ENCODE measurements at places on chromosomes 3 and 15.
A peak's percentile ranks its signal among the peaks of the same experiment; 100 is the strongest.

DNA sequence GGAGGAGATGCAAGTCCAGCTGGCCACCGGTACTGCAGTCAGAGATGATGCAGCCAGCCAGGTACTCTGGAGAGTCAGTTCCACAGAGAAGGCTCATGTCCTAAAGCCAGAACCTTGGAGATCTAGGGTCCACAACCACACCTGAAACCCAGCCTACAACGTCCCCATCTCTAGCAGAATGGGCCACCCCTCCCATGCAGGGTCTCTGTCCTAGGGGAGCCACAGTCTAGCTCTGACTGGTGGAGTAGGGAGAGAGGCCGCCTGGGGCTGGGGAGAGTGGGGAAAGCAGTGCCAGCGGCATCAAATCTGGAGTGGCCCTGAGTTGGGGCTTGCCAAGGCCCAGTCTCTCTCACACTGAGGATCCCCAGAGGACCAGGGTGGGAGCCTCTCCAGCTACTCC lies 43.5 kb downstream of the PTH1R start:
- H3K36me3 ChIP-seq = peaks cover 48% of the 10 kb centered on the region
- H3K4me1 ChIP-seq = peaks cover 5% of the 10 kb centered on the region
- no peaks in the 10 kb centered on the region for H3K27me3 ChIP-seq
- H3K27ac ChIP-seq = no peak overlapping the region

DNA sequence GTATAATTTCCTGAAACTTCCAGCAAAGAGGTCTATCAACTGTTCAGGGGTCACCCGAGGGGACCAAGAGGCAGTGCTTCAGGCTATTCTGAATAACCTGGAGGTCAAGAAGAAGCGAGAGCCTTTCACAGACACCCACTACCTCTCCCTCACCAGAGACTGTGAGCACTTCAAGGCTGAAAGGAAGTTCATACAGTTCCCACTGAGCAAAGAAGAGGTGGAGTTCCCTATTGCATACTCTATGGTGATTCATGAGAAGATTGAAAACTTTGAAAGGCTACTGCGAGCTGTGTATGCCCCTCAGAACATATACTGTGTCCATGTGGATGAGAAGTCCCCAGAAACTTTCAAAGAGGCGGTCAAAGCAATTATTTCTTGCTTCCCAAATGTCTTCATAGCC lies 6.8 kb downstream of the GCNT3 start:
- no peaks in the 10 kb centered on the region for H3K4me1 ChIP-seq
- DNase-seq = no peak

GRCh38 chr3:120022729-120023128 lies 71.5 kb downstream of the GSK3B start:
- DNase-seq = no peak
- no peaks in the 10 kb centered on the region for H3K27me3 ChIP-seq
- H3K36me3 ChIP-seq = no peaks in the 10 kb centered on the region
- H3K4me3 ChIP-seq = no peak overlapping the region
- H3K27ac ChIP-seq = no peak overlapping the region
- no peaks in the 10 kb centered on the region for H3K4me1 ChIP-seq

DNA sequence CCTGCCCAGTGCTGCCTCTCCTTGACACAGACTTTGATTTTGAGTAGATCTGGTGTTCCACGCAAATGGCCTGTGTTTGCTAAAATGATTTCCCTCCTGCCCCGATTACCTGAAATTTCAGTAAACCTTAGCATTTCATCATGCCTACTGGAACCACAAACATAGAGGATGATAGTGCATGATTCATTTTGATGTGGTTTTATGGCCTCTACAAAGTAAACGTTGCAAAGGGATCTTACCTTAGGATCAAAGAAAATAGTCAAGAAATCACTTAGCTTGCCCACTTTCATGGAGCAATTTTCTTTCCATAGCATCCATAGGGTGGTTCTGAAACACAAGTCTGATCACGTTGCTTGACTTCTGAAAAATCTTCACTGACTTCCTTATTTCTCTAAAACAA lies 524.6 kb upstream of the ATP11B start:
- no peak for DNase-seq
- no peaks in the 10 kb centered on the region for H3K36me3 ChIP-seq
- peaks cover 32% of the 10 kb centered on the region for H3K27me3 ChIP-seq

DNA sequence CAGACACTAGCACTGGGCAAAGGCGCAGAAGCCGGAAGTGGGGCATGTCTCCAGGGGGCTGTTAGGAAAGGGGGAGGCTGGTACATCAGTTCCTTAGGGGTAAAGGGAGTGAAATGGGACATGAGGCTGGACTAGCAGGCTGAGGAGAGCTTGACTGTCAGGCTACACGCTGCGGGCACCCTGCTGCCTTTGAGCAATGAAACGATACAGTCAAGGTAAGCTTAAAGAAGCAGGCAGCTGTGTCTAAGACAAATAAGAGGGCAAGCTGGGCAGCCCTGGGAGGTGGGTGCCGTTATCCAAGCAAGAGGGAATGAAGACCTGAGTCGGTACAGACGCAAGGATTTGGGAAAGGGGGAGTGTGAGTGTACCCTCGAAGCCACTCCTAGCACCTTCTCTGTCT lies 51.0 kb upstream of the DCLK3 start:
- H3K4me3 ChIP-seq = no peak overlapping the region
- no peaks in the 10 kb centered on the region for H3K36me3 ChIP-seq
- no peaks in the 10 kb centered on the region for H3K27me3 ChIP-seq
- no peak overlapping the region for H3K27ac ChIP-seq

DNA sequence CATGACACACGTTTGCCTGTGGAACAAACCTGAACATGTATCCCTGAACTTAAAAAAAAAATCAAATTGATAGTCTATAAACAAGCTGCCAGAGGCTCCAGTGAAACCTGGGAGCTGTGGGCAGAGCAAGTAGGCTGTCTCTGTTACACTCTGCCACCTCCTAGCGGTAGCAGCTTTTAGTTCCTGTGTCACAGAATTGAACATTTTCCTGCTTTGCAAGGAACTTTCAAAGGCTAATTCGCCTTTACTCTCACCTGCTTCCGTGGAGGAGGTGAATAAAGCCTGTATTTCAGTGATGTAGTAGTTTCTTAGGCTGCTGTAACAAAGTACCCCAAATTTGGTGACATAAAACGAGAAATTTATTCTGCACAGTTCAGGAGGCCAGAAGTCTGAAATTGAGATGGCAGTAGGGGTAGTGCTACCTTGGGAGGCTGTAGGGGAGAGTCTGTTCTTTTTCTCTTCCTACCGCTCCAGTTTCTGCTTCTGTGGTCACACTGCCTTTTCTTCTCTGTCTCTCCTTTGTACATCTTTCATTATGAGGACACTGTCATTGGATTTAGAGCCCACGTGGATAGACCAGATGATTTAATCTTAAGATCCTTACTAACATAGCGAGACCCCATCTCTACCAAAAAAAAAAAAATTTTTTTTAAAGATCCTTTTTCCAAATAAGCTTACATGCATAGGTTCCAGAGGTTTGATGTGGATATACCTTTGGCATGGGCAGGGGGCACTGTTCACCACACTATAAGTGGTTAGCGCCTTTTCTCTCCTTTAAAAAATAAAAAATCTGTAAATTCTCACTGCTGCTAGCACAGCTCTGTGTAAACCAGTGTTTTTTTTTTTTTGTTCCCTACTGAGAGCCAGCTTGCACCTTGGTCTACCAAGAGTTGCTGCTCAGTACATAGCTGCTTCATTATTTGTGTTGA lies 25.3 kb downstream of the FBXO22 start:
- no peaks in the 10 kb centered on the region for H3K4me1 ChIP-seq
- no peaks in the 10 kb centered on the region for H3K27me3 ChIP-seq
- no peak overlapping the region for H3K4me3 ChIP-seq

GRCh38 chr3:43080726-43081568 lies 24.9 kb downstream of the POMGNT2 start:
- H3K4me3 ChIP-seq = no peak overlapping the region
- peaks cover 14% of the 10 kb centered on the region for H3K36me3 ChIP-seq
- no peak for DNase-seq

GRCh38 chr3:49910409-49911123 lies 6.9 kb upstream of the MST1R start:
- H3K27ac ChIP-seq = no peak overlapping the region
- DNase-seq = no peak
- H3K4me3 ChIP-seq = no peak overlapping the region
- no peaks in the 10 kb centered on the region for H3K4me1 ChIP-seq
- no peaks in the 10 kb centered on the region for H3K27me3 ChIP-seq
- no peaks in the 10 kb centered on the region for H3K36me3 ChIP-seq

DNA sequence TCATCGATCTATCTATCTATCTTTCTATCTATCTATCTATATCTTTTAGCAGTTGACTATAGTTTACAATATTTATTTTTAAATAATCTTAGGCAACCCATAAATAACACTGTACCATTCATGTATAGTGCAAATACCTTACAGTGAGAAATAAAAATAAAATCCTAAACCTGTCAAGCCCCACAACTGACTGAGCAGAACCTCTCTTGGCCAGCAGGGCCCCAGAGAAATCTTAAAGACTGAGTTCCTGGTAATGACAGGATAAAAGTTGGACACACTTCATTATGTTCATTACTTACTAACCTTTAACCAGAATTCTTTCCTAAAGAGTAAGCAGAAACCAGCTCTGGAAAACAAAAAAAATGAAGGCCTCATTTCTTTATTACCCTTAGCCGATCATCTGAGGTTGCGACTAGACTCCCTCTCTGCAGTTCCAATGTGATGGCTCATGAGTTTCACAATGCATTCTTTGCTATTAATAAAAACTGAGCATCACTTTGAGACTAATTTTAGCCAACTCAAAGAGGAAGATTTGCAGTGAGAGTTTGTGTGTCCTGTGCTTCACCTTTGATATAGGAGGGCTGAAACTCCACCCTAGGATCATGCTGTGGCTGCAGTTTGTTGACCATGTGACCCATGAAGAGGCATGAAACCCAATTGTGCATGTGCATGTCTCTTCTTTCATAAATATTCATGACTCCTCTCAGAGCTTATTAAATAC lies 1072.0 kb downstream of the NSUN3 start:
- H3K36me3 ChIP-seq = no peaks in the 10 kb centered on the region
- H3K4me1 ChIP-seq = no peaks in the 10 kb centered on the region
- no peak for DNase-seq
- H3K27ac ChIP-seq = no peak overlapping the region
- no peak overlapping the region for H3K4me3 ChIP-seq
- H3K27me3 ChIP-seq = no peaks in the 10 kb centered on the region

- peaks cover 49% of the 10 kb centered on the region for H3K4me1 ChIP-seq
- H3K27ac ChIP-seq = no peak overlapping the region
- peak overlapping the region; percentile 85 for H3K4me3 ChIP-seq
- H3K36me3 ChIP-seq = no peaks in the 10 kb centered on the region
- DNase-seq = peak; percentile 64
These were observed 1.4 kb downstream of the IGF1R start for GRCh38 chr15:98649472-98650416.

DNA sequence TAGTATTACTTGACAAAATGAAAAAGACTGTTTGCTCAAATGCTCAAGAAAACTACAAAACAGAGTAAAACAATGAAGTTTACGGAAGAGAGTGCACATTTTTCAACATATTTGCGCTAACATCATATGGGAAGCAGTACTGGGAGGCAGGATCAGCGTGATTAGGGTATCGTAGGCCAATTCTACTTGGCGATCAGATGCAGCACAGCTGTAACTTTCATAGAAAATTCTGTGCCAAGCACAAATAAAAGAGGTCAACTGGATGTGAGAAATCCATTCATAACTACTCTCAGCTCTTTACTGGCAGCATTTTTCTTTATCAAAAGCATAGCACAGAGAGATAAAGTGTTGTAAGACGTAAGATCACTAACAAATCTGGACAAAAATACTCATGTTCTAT lies 1196.3 kb upstream of the GBE1 start:
- no peak overlapping the region for H3K4me3 ChIP-seq
- H3K27me3 ChIP-seq = no peaks in the 10 kb centered on the region
- no peak overlapping the region for H3K27ac ChIP-seq
- no peak for DNase-seq
- H3K36me3 ChIP-seq = no peaks in the 10 kb centered on the region
- no peaks in the 10 kb centered on the region for H3K4me1 ChIP-seq
